ENCODE measurements at places on chromosomes 3 and 15.

- DNase-seq, result no peak
These were observed 2.1 kb downstream of the RFX7 start for GRCh38 chr15:56241374-56242105.

DNA sequence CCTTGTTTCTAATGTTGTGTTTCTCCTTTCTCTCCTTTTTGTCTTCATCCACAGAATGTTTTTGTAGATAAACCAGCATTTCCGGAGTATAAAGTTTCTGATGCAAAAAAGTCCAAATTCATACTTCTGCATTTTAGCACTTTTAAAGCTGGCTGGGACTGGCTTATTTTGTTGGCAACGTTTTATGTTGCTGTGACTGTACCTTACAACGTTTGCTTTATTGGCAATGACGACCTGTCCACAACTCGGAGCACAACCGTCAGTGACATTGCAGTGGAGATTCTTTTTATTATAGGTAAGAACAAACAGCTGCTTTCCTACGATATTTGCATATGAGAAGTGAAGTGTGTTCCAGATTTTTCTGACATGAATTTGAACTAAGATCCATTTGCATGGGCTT is 199.4 kb downstream of the KCNH8 start:
- DNase-seq, result no peak

DNA sequence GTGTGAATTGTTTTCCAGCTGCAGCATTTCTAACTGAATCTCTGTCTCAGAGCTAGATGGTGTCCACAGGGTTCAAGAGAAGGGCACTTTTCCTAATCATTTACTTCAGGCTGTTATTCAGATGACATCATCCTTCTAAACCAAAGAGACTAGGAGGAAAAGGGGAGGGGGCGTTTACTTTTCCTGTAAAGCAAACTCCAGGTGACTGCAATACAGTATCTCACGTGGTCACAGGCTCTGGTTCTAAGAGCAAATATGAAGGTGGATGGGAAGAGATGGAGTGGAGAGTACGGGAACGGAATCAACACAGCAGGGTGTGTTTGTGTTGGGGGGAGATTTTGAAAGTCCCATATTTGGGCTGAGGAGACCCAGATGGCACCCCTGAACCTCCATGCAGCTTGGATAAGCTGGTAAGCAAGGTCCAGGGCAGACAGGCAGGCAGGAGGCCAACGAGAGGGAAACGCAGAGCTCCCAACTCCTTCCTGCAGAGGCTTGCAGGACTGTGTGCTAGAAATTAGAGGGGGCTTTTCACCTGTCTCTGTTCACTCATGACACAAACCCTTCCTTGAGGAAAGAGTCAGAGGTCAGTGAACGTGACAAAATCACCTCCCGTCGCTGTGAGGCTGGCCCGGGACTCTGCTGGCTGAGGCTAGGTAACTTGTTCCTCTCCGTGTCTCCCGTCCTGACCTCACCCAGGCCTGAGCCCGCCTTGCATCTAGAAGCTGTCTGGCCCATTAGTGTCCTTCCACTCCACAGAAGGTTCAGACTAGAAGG is 151.2 kb downstream of the OPA1 start:
- no peak for DNase-seq

GRCh38 chr3:69724722-69725435 is 14.4 kb upstream of the MITF start:
- DNase-seq, result no peak

GRCh38 chr15:45645026-45645980 is 10.5 kb downstream of the SQOR start:
- DNase-seq, result no peak

DNA sequence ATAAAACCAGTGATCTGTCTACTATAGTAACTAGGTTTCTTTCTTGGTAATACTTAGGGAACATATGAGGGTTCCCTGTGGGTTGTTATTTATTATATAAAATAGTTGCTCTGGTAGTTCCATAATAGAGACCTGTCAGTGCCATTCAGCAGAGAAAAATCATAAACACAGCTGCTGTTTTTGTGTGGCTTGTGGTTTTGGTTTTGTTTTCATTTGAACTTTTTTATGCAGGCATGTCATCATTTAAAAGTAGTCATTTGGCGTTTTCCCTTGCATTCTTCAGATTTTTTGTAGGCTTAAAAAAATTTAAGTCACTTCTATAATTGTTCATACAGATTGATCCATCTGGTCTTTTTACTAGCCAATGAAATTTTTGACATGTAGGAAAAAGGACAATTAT is 47.9 kb downstream of the PIK3CA start:
- DNase-seq, result no peak

DNA sequence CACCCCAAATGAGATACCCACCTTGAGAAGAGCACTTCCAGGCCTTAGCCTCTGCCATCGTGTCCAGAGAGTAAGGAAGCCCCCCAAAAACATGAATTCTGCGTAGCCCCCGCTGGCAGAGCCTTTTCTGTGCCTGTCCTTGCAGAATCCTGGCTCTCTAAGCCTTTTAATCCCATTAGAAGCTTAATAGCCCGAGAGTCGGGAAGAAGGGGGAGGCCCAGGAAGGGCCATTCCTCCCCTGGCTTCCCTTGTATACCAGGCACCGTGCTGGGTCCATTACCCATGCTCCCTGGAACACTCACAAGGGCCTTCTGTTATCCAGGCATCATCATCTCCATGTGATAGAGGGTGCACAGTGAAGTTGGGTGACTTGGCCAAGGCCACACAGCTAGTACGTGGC is 7.1 kb downstream of the SPTBN5 start:
- no peak for DNase-seq

DNA sequence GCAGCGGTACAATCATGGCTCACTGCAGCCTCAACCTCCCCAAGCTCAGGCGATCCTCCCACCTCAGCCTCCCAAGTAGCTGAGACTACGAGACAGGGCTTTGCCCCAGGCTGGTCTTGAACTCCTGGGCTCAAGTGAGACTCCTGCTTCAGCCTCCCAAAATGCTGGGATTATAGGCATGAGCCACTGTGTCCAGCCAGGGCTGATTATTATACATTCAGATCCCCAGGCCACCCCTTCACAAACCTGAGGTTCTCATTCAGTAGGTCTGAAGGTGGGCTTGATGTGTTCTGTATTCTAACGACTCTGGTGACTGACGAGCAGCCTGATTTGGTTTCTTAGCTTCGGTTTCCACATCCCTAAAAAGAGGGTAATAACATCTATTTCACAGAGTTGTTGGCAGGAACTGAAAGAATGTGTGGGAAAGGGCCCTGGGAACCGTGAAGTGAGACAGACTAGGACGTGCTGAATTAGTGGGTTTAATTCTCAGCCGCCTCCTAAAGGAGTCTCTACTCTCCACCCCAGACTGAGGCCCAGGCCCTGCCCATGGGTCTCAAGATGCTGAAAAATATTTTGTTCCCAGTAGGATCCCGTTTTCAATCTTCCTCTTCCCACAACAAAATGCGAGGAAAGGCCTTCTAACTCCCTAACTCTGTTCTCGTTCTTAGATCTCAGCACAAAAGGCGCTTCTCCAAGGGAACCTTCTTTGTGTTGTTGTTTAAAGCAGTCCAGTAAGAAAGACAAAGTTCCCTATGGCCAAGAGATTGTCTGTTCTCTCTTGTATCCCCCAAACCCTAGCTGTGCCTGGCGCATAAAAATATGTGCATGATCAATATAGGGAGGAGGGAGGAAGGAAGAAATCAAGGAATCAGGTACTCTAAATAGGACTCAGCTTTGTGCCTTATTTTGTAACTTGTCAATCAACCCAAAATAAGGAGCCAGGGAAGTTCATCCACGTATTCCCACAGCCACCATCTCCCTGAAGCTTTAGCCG is 210.0 kb upstream of the TOPAZ1 start:
- no peak for DNase-seq

DNA sequence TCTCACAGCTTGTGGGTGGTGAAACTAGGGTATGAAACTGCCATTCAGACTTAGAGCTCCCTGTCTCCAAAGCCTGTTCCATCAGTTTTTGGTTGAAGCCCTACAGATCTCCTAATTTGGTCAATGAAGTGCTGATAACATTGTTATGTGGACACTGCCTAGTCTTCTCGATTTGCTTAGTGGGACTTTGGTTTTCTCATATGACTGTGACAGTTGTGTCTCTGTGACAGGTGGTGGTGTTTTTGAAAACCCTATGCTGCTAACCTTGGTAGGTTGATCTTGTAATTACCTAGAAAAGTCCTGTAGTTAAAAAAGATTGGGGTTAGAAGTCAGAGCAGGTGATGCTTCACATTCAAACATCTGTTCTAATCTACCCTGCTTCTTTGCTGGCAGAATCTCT is 9.2 kb downstream of the PPM1L start:
- DNase-seq, result no peak

DNA sequence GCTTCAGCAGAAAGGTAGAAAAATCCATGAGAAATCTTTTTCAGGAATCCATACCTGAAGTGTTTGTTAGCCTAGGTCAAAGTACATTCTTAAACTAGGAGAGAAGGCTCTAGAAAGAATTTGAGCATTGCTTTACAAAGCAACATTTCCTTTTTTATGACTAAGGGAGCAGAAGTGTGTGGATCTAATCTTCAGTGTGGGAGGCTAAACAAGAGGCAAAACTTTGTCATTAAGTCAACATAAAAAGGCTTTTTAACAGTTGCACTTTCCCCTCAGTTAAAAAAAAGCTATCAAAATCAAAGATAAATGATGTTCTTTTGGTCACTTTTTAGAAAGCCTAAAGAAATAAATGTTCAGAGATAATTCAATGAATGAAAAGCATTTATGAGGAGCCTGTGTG is 154.8 kb downstream of the TMEM108 start:
- DNase-seq, result no peak

GRCh38 chr15:71362987-71363968 is 248.0 kb downstream of the THSD4 start:
- no peak for DNase-seq
